DMS79 treated with DMSO at 0.1 percent for 48 hours (cell line): ENCODE measurements at places on chromosomes 4 and X.

GRCh38 chr4:8238036-8238511 lies 31.5 kb upstream of the HTRA3 start:
- no peak for DNase-seq

GRCh38 chrX:39895218-39896110 lies 202.3 kb downstream of the BCOR start:
- no peak for DNase-seq

DNA sequence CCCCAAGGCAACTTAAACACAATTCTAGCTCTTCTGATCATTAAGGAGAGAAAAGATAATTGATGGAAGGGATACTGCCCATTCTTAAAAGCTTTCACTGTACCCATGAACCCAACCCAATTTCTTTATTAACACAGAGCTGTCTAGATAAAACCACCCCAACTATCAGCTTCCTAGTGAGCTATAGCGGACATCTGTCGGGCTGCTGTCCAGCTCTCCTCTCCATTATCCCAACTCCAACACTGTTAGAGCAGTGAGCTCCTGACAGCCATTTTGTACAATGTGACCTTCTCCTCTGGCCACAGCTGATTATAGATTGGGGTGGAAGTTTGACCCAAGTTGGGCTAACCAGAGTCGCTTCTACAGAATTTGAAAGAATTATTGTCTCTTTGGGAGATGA lies 66.1 kb downstream of the HADH start:
- DNase-seq, result no peak

DNA sequence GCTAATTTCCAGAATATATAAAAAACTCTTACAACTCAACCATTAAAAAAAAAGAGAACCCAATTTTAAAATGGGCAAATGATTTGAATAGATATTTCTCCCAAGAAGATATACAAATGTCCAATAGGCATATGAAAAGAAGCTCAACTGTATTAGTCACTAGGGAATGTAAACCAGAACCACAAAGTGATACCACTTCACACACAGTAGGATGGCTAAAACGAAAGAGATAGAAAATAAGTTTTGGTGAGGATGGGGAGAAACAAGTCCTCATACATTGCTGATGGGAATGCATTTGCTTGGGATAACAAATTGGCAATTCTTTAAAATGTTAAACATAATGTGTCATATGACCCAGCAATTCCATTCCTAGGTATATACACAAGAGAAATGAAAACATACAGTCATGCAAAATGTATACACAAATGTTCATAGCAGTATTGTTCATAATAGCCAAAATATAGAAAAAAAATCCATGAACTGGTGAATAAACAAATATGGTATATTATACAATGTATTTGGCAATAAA lies 5.7 kb downstream of the TCEAL3 start:
- no peak for DNase-seq

DNA sequence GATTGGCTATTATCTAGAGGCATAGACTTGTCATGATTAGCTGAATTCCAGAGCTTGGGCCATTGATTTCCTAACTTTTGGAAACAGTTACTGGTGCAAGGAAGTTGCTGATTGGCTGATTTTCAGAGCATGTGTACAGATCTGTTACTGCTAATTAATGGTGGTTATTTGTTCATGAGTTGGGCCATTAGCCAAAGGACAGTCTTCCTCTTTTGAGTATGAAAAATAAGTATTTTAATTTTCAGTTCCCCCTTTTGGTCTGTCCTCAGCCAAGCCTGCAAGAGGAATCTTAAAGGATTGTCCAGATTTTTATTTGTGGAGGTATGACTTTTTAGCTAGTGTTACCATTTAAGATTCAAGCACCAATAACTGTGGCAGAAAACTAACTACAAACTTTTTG lies 7.0 kb upstream of the DSPP start:
- DNase-seq, result no peak

DNA sequence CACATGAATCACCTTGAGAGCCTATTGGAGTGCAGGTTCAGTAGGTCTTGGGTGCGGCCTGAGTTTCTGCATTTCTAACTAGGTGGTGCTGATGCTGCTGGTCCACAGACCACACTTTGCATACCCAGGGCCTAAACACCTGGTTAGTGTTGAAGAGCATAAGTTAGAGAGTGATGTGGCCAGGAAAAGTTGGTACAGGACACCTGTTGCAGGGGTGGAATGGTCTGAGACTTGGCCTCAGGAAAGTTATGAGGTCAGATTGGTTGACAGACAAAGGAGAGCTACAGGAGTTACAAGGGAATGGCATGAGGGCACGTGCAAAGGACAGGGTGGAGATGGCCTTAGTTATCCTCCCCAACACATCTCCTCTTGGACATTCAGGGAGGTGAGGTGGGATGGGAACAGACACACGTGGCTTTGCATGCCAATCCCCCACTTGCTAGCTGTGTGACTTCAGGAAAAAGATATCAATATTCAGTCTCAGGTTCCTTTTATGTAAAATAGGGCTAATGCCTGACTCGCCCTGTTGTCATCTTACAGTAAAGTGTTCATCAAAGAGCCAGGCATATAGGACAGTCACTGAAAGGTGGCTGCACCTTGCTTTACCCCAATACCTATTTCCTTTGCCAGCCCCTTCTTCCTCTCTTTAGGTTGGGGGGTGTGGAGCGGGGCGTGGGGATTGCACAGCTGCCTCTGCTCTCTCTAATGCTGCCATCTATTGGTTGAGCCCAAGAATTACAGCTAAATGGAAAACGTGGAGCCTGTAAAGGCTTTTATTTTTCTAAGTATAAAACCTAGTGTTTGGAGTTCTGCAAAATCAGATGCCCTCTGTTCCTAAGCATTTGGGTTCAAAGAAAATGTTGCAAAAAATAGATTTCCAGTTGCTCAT lies 47.5 kb downstream of the ATG4A start:
- no peak for DNase-seq

DNA sequence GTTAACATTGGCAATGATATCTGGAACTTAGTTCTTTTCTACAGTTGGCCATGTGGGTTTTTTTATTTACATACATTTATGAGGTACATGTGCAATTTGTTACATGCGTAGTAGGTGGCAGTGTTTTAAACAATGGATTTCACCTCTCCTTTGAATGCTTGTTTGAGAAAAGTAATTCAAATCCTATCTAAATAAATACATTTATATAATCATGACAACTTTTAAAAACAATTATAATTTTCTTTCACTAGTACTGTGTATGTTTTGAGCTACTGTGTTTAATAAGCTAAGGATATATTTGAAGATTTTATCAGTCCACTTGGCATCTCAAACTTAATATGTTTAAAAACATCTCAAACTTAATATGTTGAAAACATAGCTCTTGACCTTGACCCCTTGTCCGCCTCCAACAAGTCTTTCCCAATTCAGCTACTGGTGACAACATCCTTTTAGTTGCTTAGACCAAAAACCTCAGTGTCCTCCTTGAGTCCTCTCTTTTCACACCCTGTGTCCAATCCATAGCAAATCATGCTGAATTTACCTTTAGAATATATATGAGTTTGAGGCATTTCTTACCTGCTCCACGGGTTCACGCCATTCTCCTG lies 14.5 kb downstream of the GUCY1B1 start:
- DNase-seq, result no peak

- DNase-seq, result no peak
These were observed 64.2 kb upstream of the S100G start for GRCh38 chrX:16585486-16586376.

- no peak for DNase-seq
These were observed 2.7 kb downstream of the PCDH10 start for GRCh38 chr4:133151691-133152329.

- DNase-seq, result no peak
These were observed 48.0 kb downstream of the CXCL8 start for GRCh38 chr4:73788411-73788810.
